NCI-H1930 (cell line): ENCODE measurements at places on chromosomes 6 and 20.
A peak's percentile ranks its signal among the peaks of the same experiment; 100 is the strongest.

GRCh38 chr6:29295623-29296022 lies 5.9 kb upstream of the OR14J1 start:
- DNase-seq, result no peak

GRCh38 chr6:87908978-87909811 lies 138.4 kb upstream of the SPACA1 start:
- DNase-seq, result no peak

DNA sequence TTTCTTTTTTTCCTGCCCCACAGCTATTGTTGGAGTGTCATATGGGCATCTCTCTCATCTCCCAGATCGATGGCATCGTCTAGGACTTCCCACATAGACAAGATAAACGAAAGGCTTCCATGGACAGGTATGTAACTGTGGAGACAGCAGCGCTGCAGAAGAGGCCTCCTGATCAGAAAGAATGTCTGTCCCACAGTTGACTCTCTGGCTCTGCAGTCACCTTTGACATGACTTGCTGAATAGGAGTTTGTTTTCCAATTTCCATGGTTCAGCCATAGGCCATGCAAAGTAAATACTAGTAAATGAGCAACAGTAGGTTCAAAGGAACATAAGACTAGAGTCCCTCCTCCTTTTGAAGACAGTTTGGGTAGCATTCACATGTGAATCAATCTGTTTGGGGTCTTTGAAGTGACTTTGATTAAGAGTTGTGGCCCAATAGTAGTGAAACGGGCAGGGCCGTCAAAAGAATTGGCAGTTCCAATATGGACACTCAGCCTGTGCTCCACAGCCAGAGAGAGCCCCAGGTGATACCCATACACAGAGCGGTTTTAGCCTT lies 134.7 kb upstream of the IFNGR1 start:
- no peak for DNase-seq

- DNase-seq, result no peak
Observed at GRCh38 chr6:34339971-34340370, 52.5 kb downstream of the NUDT3 start.

GRCh38 chr20:61922411-61922810 lies 143.3 kb downstream of the TAF4 start:
- DNase-seq, result no peak

GRCh38 chr6:155177363-155177961 lies 86.4 kb upstream of the CLDN20 start:
- no peak for DNase-seq

DNA sequence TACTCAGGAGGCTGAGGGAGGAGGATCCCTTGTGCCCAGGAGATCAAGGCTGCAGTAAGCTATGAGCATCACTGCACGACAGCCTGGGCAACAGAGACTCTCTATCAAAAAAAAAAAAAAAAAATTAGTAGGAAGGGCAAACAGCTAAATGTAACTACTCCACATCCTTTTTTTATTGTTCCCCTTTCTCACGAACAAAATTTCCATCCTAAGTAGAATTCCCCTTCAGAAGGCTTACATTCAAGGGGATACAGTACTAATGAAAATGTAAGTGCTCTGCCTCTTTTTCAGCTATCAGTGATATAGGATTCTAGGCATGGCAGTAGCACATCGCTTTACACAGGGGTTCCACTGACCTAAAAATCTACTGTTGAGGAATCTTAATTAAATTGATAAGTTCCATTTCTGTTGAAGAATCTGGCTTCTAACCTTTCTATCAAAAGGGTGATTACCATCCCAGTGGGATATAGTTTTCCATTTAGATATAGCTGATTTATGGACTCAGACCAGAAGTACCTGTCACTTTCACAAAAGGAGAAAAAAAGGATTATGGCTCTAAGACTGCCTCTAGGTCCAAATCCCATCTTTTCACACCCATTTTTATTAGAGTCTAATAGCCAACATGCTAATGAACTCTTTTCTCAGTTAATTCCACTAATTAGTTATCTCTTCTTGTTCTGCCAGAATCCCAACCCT lies 2.6 kb downstream of the B4GALT5 start:
- no peak for DNase-seq

- no peak for DNase-seq
Observed at GRCh38 chr20:42193119-42193518, 574.9 kb upstream of the CHD6 start.

DNA sequence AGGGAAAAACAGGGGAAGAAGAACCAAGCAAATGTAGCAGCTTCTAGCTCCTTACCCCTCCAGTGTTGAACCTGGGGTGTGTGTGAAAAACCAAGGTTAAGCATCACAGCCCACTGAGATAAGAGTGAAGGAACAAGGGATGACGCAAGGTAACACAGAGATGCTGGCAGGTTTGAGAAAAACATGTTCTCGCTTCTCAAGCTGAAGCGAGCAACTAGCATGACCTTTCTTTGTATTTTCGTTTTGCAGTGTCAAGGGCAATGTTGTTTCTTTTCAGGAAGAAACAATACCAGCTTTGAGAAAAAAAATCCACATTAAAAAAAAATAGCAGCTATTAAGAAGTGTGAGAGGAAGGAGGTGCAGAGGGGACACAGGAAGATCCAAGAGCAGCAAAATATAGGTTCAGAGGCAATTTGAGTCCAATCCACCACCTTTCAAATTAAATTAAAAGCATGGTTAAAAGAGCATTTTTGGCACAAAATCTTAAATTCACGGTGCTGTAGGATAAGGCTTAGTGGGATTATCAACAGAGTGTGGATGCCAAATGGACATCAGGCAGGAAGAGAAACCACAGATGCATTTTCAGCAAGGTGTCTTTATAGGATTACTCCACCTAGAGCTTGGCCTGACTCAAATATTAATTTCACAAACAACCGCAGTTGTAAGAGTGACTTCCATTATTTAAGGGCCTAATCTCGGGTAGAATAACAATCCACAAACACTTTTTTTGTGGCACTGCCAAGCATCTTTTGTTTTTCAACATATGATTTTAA lies 70.9 kb downstream of the SYNE1 start:
- no peak for DNase-seq

DNA sequence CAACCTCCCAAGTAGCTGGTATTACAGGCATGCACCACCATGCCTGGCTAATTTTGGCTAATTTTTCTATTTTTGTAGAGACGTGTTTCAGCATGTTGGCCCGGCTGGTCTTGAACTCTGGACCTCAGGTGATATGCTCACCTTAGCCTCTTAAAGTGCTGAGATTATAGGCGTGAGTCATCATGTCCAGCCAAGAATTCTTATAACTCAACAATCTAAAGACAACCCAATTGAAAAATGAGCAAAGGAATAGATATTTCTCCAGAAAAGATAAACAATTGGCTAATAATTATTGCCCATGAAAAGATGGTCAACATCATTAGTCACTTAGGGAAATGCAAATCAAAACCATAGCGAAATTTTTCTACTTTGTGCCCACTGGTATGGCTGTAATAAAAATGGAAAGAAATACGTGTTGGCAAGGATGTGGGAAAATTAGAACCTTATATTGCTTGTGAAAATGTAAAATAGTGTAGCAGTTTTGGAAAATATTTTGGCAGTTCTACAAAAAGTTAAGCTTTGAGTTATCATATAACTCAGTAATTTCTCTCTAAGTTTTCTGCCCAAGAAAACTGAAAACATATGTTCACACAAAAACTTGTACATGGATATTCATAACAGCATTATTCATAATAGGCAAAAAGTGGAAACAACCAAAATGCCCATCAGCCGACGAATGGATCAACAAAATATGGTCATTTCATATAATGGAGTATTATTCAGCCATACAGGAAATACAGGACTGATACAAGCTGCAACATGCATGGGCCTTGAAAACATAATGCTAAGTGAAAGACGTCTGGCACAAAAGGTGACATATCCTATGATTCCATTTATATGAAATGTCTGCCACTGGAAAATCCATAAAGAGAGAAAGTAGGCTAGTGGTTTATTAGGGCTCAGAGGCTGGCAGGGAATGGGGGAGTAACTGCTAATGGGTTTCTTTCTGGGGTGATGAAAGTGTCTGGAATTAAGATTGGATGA lies 87.8 kb downstream of the UTRN start:
- no peak for DNase-seq

GRCh38 chr20:7031222-7031621 lies 263.7 kb downstream of the BMP2 start:
- DNase-seq, result no peak

GRCh38 chr6:108167449-108168089 lies 1.7 kb downstream of the NR2E1 start:
- DNase-seq, result no peak

DNA sequence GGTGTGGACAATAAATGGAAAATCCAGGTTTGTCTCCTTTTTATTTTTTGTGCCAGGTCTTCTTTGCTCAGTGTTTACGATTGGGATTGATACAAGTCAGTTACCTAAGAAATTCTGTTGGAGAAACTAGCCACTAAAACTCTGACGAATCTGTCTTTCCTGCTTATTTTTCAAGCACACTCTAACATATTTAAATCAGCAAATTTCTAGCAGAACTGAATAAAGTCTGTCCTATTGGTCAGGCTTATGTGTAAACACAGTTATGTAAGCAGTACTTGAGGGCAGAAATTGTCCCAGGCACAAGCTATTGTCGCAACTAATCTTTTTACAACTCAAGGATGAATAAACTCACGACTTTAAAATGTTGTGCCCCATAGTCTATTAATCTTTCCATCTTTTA lies 12.1 kb upstream of the EXOC2 start:
- DNase-seq, result no peak

GRCh38 chr6:16602035-16602434 lies 159.2 kb downstream of the ATXN1 start:
- DNase-seq, result no peak

DNA sequence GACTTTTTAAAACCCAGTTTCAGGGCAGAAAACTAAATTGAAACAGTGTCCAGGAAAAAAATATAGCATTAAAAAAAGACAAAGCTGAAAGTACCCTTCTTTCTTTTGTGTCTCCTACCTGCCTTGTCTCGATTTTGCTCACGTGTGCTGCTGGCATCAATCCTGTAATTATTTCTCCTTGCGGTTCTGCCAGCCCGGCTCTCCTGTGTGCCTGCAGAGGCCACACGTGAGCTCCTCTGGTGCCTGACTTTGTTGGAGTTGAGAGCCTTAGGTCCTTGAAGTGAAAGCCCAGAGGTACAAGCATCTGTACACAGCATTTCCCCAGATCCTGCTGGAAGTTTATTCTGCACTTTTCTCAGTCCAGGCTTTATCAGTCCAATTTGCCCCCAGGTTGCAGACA lies 36.5 kb downstream of the GHRH start:
- DNase-seq, result no peak

DNA sequence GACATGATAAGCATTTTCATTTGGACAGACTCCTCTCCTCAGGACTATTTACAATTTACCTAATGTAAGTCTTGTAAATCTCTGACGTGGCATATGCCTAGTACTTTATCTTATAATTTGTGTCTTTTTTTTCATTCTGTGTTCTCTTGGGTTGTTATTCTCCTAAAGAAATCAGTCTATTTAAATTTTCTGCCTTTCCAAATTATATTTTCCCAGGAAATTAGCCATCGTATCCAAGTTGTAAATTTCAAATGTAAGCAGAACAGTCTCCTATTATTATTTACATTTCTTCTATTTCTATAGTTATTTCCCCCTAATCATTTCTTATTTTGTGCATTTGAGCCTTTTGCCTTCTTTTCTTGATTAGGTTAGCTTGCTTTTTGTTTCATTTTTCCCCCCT lies 17.5 kb upstream of the BCAS4 start:
- DNase-seq, result no peak

GRCh38 chr6:90139272-90139817 lies 157.3 kb downstream of the BACH2 start:
- no peak for DNase-seq

- DNase-seq, result peak; percentile 75
Observed at GRCh38 chr6:13873288-13874190, 51.2 kb upstream of the RNF182 start.

GRCh38 chr6:80744213-80744612 lies 637.7 kb downstream of the BCKDHB start:
- DNase-seq, result no peak
